Tongue (tissue), 3 donors: ENCODE measurements at places on chromosomes 3 and 15. TPM values are rescaled to one million over a fixed set of nuclear protein-coding genes. Genes with fewer than 3 reads are reported as not detected.

GRCh38 chr3:182241766-182242488, 530.2 kb downstream of the SOX2 start:
- DNase-seq = peak; percentile 80

Gene SLC12A1
- not detected for total RNA-seq

Gene GOLGA6C
- total RNA-seq = not detected

Gene SLC27A2
- total RNA-seq = 0.31 TPM

Gene TERC
- 179 TPM for total RNA-seq

Gene BUB1B
- 26.4 TPM for total RNA-seq

GRCh38 chr3:52306978-52307377, 9.1 kb upstream of the DNAH1 start:
- DNase-seq = no peak

Gene TRNT1
- total RNA-seq = 31.7 TPM

DNA sequence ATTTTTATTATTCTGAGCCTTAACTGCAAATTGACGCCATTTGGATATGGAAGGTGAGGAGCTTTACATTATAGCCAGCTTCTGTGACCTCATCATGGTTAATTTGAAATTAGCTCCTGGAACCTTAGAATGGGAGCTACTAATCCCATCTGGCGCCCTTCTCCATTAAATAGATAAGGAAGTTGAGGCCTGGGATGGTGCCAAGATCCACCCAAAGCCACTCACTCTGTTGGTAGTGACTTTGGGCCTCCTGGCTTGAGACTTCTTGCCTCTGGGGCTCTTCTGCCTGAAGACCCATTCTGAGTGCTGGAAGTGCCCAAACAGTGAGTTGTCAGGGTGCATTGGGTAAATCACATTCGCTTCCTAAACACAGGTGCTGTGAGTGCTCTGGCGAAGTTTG, 12.0 kb upstream of the HMCES start:
- DNase-seq = no peak

- DNase-seq = no peak
Observed at GRCh38 chr15:48564690-48565089, 80.8 kb downstream of the FBN1 start.

GRCh38 chr3:131326307-131326706, 55.3 kb upstream of the NUDT16 start:
- no peak for DNase-seq

GRCh38 chr3:188047536-188047935, 106.4 kb upstream of the LPP start:
- no peak for DNase-seq

GRCh38 chr3:57646723-57647122, 46.2 kb downstream of the DENND6A start:
- peak; percentile 24 for DNase-seq
